Activated T-helper 2 cell treated with anti-CD3 and anti-CD28 coated beads, Interferon-gamma antibody, Interleukin-2, Interleukin-4, amounts not matched to agents 10 μg/mL and 5 μg/mL and 100 μg/mL, durations not matched to agents 14 hours and 24 hours and 36 hours (primary cell): ENCODE measurements at places on chromosomes 2 and 18. TPM values are rescaled to one million over a fixed set of nuclear protein-coding genes. Genes with fewer than 3 reads are reported as not detected.

The NPHP1 gene
- total RNA-seq, result 1.0 and 2.2 TPM in 2 replicates

The SESTD1 gene
- 9.8 and 14.3 TPM in 2 replicates for total RNA-seq

The UGT1A5 gene
- total RNA-seq, result not detected in 2 replicates

The SAG gene
- 0.05 TPM in 1 of 2 replicates, not detected in the other for total RNA-seq

The PJVK gene
- 1.7 and 2.0 TPM in 2 replicates for total RNA-seq

The AKAIN1 gene
- not detected in 2 replicates for total RNA-seq

The UGT1A3 gene
- total RNA-seq, result not detected in 2 replicates

The KCNG2 gene
- not detected in 2 replicates for total RNA-seq

The SIX2 gene
- total RNA-seq, result not detected in 2 replicates

DNA sequence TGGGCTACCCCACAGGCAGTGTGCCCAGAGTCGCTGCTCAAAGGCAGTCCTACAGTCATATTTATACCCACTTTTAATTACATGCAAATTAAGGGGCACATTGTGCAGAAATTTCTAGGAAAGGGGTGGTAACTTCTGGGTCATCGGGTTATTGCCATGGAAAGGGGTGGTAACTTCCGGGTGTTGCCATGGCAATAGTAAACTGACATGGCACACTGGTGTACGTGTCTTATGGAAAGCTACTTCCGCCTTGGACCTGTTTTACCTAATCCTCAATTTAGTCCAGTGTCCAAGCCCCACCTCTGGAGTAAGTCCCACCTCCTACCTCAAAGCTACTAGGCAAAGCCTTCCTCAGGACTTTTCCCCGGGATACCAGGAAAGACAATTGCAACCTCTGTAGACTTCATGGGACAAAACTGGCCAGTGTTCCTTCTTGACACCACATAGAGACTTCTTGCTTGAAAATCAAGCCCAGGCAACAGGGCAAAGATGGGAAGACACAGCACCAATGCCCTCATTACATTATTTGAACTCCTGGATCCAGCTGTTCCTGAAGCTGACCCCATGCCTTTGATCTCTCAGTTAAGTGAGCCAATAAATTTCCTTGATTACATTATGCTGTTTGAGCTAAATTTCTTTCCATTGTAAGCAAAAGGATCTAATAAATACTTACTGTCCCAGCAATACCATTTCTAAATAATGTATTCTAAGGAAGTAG, 63.3 kb upstream of the AGAP1 start:
- no peaks in the 10 kb centered on the region for H3K4me1 ChIP-seq
- H3K36me3 ChIP-seq, result no peaks in the 10 kb centered on the region

DNA sequence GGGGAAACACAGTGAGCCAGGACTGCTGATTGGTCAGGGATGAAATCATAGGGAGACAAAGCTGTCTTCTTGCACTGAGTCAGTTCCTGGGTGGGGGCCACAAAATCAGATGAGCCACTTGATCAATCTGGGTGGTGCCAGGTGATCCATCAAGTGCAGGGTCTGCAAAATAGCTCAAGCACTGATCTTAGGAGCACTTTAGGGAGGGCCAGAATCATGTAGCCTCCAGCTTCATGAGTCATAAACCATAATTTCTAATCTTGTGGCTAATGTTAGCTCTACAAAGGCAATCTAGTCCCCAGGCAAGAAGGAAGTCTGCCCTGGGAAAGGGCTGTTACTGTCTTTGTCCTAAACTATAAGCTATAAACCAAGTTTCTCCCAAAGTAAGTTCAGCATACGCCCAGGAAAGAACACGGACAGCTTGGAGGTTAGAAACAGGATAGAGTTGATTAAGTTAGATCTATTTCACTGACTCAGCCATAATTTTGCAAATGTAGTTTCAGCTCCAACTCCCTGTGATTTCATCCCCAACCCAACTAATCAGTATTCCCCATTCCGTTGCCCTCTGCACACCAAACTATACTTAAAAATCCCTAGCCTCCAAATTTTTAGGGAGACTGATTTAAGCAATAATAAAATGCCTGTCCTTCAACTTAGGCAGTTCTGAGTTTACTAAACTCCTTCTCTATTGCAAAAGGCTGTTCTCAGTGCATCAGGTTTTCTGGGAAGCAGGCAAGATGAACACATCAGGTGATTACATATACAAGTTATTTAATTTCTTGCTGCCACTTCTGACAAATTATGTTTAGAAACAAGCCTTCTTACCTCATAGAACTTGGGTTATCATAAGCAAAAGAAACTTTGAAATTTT, 226.9 kb upstream of the SPOPL start:
- no peaks in the 10 kb centered on the region for H3K36me3 ChIP-seq
- DNase-seq, result no peak
- H3K27me3 ChIP-seq, result no peaks in the 10 kb centered on the region
- H3K4me3 ChIP-seq, result no peak overlapping the region
- no peak overlapping the region for H3K27ac ChIP-seq

DNA sequence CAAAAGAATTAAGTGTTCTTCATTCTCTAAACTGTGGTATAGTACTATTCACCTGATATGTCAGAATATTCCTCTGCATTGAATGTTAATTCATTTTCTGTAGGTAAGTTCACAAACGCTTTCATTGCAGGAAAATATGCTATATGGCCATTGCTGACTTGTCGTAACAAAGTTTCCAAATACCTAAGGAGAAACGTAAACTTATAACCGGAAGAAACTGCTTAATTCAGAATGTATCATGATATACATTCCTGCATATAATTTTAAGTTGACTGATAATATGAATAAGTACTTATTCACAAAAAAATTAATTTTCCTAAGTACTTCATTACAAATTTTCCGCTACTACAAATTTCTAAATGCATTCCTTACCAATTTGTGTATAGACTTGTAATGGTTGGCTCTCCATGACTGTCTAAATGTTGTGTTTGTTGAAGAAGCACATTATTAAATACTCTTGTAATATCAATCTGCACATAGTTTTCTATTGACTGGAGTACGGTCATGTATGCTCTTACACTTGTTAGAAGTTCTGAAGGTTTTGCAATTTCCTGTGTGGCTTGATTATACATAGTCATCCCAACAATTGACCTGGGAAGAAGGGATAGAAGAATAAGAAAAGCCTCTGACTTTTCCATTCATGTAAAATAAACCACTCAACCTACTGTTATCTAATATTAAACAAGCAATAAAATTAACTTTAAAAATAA, 85.4 kb downstream of the NCKAP1 start:
- H3K27ac ChIP-seq, result no peak overlapping the region
- no peaks in the 10 kb centered on the region for H3K27me3 ChIP-seq
- no peaks in the 10 kb centered on the region for H3K36me3 ChIP-seq
- peaks cover 21% of the 10 kb centered on the region for H3K4me1 ChIP-seq

GRCh38 chr2:145321344-145321743, 801.4 kb upstream of the ZEB2 start:
- DNase-seq, result no peak
- no peaks in the 10 kb centered on the region for H3K36me3 ChIP-seq
- no peak overlapping the region for H3K27ac ChIP-seq
- H3K4me3 ChIP-seq, result no peak overlapping the region

DNA sequence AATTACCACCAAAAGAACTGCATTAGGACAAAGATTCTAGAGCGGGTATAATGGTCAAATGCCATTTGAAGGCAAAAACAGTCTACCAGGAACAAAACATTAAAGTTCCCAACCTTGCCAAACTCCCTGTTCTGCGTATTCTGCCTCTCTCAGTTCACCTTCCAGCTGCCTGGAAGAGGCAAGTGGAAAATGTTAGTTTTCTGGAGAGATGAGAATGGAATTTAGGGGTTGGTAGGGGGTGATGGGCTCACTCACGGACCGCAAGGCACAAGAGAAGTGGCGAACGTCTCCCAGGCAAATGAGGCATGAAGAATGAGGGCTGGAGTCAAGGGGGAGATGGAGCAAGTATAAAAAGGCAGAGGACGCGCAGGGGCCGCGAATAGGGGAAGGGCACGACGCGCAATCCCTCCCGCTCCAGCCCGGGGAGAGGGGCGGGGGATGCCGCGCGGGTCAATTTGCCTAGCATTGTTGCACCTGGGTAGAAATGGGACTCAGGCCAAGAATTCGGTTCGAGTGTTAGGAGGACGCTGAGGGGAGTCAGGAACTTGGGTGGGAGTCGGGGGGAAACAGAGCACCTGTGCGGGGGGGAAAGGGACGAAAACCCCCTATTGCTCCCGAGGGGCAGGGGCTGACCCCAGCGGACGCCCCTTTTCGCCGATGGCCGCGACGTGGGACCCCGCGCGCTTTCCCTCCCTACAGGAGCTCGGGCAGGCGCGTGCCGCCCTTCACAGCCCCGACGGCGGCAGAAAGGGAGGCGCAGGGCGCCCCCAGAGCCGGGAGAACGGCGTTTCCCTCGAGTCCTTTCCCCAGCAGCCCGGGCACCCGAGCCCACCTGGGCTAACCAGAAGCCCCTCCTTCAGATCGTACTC, 573 bp downstream of the PAIP2B start:
- DNase-seq, result peak; percentile 19
- peak overlapping the region; percentile 83 for H3K27ac ChIP-seq
- H3K4me3 ChIP-seq, result peak overlapping the region; percentile 95
- H3K4me1 ChIP-seq, result peaks cover 15% of the 10 kb centered on the region
- H3K27me3 ChIP-seq, result peaks cover 9% of the 10 kb centered on the region

DNA sequence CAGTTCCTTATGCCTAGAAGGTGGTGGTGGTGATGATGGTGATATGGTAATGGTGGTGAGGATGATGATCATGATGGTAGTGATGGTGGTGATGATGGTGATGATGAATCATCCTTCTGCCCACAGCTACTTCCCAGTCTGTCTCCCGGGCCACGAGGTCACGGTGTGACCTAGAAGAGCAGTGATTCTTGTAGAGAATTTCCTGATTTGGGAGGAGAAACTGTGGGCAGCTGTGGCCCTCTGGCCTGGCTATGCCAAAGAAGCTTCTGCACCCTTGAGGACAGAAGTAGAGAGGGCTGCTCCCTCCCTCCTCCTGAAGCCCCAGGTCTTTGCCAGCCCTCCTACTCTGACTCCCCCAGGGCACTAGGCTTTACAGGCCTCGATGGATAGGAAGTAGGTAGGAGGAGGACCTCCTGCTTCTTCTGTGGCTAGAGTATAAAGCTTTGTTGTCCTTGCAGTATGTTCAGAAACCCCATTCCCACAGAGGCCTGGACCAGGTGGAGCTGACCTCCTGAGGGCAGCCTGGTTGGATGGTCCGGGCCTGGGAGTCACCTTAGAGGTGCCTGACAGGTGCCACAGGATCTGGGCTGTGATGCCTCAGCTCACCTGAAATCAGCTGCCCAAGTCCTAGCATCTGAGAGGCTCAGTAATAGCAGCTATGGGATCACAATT, 57.9 kb upstream of the EPAS1 start:
- H3K27ac ChIP-seq, result peak overlapping the region; percentile 88
- H3K4me1 ChIP-seq, result peaks cover 51% of the 10 kb centered on the region
- H3K27me3 ChIP-seq, result no peaks in the 10 kb centered on the region

DNA sequence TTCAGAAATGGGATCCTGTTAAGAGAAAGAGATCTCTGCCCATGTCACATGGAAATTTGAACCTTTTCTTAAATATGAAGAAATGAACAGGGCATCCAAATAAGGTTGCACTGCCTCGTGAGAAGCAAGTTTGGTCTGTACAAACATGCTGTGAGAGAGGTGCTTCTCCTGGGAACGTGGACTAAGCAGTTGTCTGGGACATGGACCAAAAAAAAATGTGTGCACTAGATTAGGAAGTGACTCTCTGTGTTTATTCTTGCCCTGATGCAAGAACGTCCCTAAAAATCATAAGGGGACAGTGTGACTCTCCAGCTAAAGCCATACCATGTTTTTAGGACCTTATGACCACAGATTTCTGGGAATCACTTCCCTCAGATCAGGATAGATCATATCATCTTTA, 23.7 kb upstream of the GCG start:
- H3K4me3 ChIP-seq, result no peak overlapping the region
- H3K27me3 ChIP-seq, result peaks cover 28% of the 10 kb centered on the region
- H3K4me1 ChIP-seq, result no peaks in the 10 kb centered on the region
- H3K27ac ChIP-seq, result no peak overlapping the region
- no peaks in the 10 kb centered on the region for H3K36me3 ChIP-seq

DNA sequence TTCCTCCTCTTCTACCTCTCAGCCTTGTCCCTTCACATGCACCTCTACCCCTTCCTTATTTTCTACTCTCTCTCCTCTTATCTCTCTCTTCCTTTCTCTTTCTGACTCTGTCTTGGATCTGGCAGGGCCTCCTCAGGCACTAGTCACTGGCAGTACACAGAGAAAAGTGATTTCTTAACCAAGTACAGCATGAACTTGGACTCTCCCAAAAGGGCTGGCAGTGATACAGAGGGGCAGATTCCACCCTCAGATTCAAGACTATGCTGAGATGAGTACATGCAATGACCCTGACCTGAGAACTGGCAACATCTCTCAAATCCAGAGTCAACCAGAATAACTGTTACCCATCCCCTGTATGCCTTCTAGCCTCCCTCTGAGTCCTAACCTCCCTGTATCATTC, 4.3 kb downstream of the AOX1 start:
- H3K4me1 ChIP-seq, result peaks cover 7% of the 10 kb centered on the region
- H3K27ac ChIP-seq, result no peak overlapping the region
- DNase-seq, result no peak
- no peaks in the 10 kb centered on the region for H3K36me3 ChIP-seq
- peaks cover 26% of the 10 kb centered on the region for H3K27me3 ChIP-seq

GRCh38 chr2:20999906-21000645, 43.8 kb downstream of the APOB start:
- DNase-seq, result no peak
- no peak overlapping the region for H3K4me3 ChIP-seq
- H3K27me3 ChIP-seq, result no peaks in the 10 kb centered on the region

- H3K4me1 ChIP-seq, result peaks cover 11% of the 10 kb centered on the region
- no peak for DNase-seq
- no peak overlapping the region for H3K27ac ChIP-seq
Measured at GRCh38 chr2:143533846-143534245, 404.6 kb downstream of the ARHGAP15 start.

DNA sequence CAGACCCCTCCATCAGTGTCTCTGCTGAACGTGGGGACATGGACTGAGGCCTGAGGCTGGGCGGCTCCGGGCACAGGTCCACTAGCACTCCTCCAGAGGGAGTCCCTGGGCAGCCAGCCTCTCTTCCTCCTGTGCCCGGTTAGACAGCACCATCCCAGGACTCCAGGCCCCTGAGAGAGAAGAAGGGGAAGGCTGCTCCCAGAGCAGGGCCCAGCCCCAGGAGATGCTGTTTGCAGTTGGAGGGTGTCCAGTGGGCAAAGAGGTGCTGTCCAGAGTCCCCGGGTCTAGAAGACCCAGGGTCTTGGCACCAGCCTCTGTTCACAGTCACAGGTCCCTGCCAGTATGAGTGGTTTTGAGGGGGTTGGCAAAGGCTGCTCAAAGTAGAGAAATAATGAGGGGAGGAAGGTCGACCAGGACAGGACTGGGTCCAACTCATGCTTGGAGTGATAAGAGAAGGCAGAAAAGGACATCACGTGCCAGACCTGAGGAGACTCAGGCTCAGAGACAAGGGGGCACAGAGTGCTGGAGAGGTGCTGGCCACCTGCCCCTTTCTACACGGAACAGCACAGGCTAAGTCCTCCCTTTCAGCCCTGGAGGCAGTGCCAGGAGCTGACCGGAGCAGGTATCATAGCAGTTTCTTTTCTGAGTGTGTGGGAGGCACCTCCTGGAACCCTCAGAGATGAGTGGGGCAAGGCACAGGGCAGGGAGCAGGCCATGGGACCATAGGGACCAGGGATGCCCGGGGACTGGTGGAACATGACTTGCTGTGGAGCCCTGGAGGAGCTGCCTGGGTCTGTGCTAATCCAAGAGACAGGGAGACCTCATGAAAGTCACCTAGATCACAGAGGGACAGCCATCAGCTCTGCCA, 21.1 kb downstream of the CRACDL start:
- peaks cover 10% of the 10 kb centered on the region for H3K4me1 ChIP-seq
- DNase-seq, result no peak

GRCh38 chr2:120743657-120744056, 8.0 kb downstream of the GLI2 start:
- no peak overlapping the region for H3K4me3 ChIP-seq
- H3K36me3 ChIP-seq, result no peaks in the 10 kb centered on the region
- peak; percentile 2 for DNase-seq
- no peaks in the 10 kb centered on the region for H3K4me1 ChIP-seq
- H3K27ac ChIP-seq, result no peak overlapping the region
- H3K27me3 ChIP-seq, result peaks cover 52% of the 10 kb centered on the region
